Activated T-helper 17 cell treated with anti-CD3 and anti-CD28 coated beads, Interleukin-2, amount 50 U/mL, for 72 hours (primary cell): ENCODE measurements at places on chromosomes 7 and 10. TPM values are rescaled to one million over a fixed set of nuclear protein-coding genes. Genes with fewer than 3 reads are reported as not detected.

FAM25A gene
- not detected for total RNA-seq

FAM20C gene
- total RNA-seq = 0.19 TPM

UBE2H gene
- total RNA-seq = 27.8 TPM

ZNF746 gene
- 15.5 TPM for total RNA-seq

C7orf57 gene
- total RNA-seq = 0.95 TPM

PPIF gene
- 73.7 TPM for total RNA-seq

PLEKHS1 gene
- total RNA-seq = not detected

RBP4 gene
- not detected for total RNA-seq

HPS6 gene
- total RNA-seq = 21.6 TPM

CCAR1 gene
- total RNA-seq = 70.3 TPM

ABCB1 gene
- total RNA-seq = 14.7 TPM

CHN2 gene
- not detected for total RNA-seq

TFPI2 gene
- total RNA-seq = 0.42 TPM

TAS2R60 gene
- not detected for total RNA-seq

CCDC146 gene
- total RNA-seq = 6.6 TPM

FGL2 gene
- 0.16 TPM for total RNA-seq

ZNF503 gene
- total RNA-seq = 0.13 TPM

ENTPD1 gene
- total RNA-seq = 36.3 TPM

RAPGEF5 gene
- total RNA-seq = 0.26 TPM

OR2A5 gene
- not detected for total RNA-seq

NRG3 gene
- total RNA-seq = not detected

PRKCQ gene
- total RNA-seq = 37.8 TPM
